ENCODE measurements at places on chromosomes 11 and 22. TPM values are rescaled to one million over a fixed set of nuclear protein-coding genes. Genes with fewer than 3 reads are reported as not detected.

CHST1 gene
- 1.7 TPM for polyA plus RNA-seq

KRTAP5-2 gene
- not detected for polyA plus RNA-seq

APOA4 gene
- 0.06 TPM for polyA plus RNA-seq

KCNA4 gene
- 0.35 TPM for polyA plus RNA-seq

CECR2 gene
- polyA plus RNA-seq: 3.0 TPM

APOBEC3H gene
- 1.2 TPM for polyA plus RNA-seq

PKNOX2 gene
- 3.1 TPM for polyA plus RNA-seq

HBG2 gene
- polyA plus RNA-seq: 0.31 TPM

GAB4 gene
- not detected for polyA plus RNA-seq

KRTAP5-8 gene
- polyA plus RNA-seq: 0.20 TPM
